ENCODE measurements at places on chromosomes 11 and 22. TPM values are rescaled to one million over a fixed set of nuclear protein-coding genes. Genes with fewer than 3 reads are reported as not detected.
A peak's percentile ranks its signal among the peaks of the same experiment; 100 is the strongest.

MMP27 gene
- total RNA-seq, result not detected

DNA sequence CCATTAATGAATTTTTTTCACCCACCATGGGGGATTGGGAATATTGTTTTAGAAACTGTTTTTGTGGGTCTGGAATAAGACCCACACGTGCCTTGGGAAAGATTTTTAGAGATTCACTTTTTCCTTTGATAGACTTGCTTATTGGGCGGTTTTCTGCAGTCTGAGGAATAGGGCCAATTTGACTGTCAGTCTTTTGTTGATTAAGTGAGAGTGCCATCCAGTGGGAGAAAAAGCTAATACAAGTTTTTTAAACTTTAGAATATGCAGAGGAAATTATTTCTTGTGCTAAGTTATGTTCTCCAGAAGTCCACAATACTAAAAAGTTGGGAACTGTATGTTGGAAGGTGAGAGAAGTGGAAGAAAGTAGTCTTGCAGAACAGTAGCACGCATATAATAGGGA, 56.1 kb downstream of the PRMT3 start:
- no peaks in the 10 kb centered on the region for H3K36me3 ChIP-seq
- H3K27me3 ChIP-seq, result no peaks in the 10 kb centered on the region
- no peak for DNase-seq
- H3K4me1 ChIP-seq, result peaks cover 1% of the 10 kb centered on the region
- no peak overlapping the region for H3K27ac ChIP-seq

DNA sequence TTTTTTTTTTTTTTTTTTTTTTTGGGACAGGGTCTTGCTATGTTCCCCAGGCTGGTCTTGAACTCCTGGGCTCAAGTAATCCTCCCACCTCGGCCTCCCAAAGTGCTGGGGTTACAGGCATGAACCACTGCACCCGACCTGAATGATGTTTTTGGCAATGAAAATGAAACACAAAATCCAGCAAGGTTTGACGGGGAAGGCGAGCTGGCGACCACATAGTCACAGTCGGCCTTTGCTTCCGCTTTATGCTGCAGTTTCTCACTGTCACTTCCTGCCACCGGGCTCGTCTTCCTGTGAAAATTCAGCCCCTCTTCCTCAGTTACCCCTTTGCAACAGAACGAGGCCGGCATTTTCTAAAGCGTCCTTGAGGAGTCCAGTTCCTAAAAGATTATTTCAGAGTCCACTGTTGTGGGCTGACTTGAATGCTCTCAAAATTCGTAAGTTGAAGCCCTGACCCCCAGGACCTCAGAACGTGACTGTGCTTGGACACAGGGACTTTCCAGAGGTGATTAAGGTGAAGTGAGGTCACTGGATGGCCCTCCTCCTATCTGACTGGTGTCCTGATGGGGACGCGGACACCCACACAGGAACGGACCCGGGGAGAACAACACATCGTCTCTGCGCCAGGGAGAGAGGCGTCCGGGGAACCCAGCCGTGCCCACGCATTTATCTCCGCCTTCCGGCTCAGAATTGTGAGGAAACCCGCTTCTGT, 2.9 kb upstream of the BID start:
- no peak overlapping the region for H3K27ac ChIP-seq
- no peaks in the 10 kb centered on the region for H3K36me3 ChIP-seq
- peaks cover 22% of the 10 kb centered on the region for H3K27me3 ChIP-seq
- peaks cover 10% of the 10 kb centered on the region for H3K4me1 ChIP-seq
- no peak overlapping the region for H3K4me3 ChIP-seq

DNA sequence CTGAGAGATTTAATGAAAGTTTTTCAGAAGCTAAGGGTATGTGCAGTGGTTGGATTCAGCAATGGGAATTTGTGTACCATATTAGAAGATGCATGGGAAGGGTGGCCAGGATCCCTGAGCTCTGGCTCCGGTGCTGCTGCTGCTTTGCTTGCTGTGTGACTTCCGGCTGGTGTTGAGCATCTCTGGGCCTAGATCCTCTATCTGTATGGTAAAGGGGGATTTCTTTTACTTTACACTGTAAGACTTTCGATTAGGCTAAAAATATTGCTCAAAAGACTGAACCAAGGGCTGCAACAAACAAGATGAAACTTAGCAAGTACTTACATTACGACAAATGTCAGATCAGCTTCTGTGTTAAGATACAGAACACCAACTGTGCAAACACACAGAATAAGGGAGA, 39.1 kb downstream of the XRRA1 start:
- H3K4me1 ChIP-seq, result no peaks in the 10 kb centered on the region
- H3K4me3 ChIP-seq, result no peak overlapping the region
- H3K27ac ChIP-seq, result no peak overlapping the region
- H3K36me3 ChIP-seq, result peaks cover 5% of the 10 kb centered on the region
- no peak for DNase-seq

- no peak for DNase-seq
- H3K27me3 ChIP-seq, result no peaks in the 10 kb centered on the region
- H3K4me1 ChIP-seq, result peaks cover 50% of the 10 kb centered on the region
- no peak overlapping the region for H3K4me3 ChIP-seq
- H3K36me3 ChIP-seq, result peaks cover 5% of the 10 kb centered on the region
Measured at GRCh38 chr11:57502376-57502775, 13.1 kb downstream of the SLC43A1 start.

GRCh38 chr22:37186228-37186996, 1.6 kb downstream of the C1QTNF6 start:
- H3K4me3 ChIP-seq, result peak overlapping the region; percentile 4
- H3K27me3 ChIP-seq, result peaks cover 2% of the 10 kb centered on the region
- H3K4me1 ChIP-seq, result peaks cover 35% of the 10 kb centered on the region

DNA sequence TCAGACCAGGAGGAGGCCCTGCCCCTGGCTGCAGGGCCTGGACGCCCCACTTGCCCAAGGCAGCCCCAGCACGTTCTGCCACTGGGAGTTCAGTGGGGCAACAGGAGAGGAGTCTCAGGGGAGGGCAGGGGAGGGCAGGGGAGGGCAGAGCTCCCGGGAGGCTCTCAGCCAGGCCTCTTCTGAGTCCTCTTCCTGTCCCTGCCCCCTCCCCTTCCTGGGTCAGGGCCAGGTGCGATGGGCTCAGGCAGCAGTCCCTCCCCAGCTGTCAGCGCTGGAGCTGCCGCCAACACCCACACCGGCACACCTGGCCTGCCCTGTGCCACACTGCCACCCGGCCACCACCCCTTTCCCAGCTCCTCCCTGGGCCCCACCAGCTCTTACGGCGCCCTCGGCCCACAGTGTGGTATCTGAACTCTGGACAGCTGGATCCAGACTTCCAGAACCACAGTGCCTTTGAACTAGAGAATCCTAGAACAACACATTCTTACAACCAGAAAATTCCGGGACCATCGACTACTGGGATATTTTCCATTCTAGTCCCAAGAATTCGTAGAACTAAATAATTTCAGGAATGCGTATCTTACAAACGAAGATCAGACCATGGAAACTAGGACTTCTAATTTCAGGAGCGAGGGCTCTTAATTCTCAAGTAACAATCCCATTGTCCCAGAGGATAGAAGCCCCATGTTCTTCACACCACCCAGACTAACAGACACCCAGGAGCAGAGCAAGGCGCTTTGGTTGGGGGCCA, 21.8 kb downstream of the RPL3 start:
- DNase-seq, result no peak
- no peaks in the 10 kb centered on the region for H3K36me3 ChIP-seq
- peaks cover 10% of the 10 kb centered on the region for H3K27me3 ChIP-seq
- H3K4me1 ChIP-seq, result peaks cover 32% of the 10 kb centered on the region
- H3K4me3 ChIP-seq, result no peak overlapping the region

DNA sequence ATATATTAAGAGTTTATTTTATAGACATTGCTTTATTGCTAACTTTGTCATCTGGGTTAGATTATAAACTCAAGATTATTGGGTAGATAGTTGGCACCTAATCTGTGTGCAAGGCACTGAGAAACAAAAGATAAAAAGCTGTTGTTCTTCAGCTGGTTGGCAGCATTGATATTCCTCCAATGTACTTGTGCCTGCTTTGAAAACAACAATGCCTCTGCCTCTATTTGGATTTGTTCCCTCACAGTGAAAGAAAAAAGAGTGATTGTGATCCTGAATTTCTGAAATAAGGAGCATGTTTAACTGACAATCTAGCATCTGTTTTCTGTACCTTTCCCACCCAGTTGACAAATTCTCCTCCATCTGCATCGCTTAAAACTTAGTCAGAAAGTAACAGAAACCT, 98.3 kb downstream of the TYR start:
- H3K4me1 ChIP-seq, result peaks cover 4% of the 10 kb centered on the region
- no peak for DNase-seq
- no peaks in the 10 kb centered on the region for H3K36me3 ChIP-seq
- no peak overlapping the region for H3K4me3 ChIP-seq
- H3K27me3 ChIP-seq, result no peaks in the 10 kb centered on the region
- H3K27ac ChIP-seq, result no peak overlapping the region

GRCh38 chr11:86369668-86370067, 5.0 kb upstream of the CCDC81 start:
- peaks cover 6% of the 10 kb centered on the region for H3K4me1 ChIP-seq
- DNase-seq, result no peak
- no peak overlapping the region for H3K4me3 ChIP-seq
- peaks cover under 1% of the 10 kb centered on the region for H3K27me3 ChIP-seq
- H3K36me3 ChIP-seq, result peaks cover 3% of the 10 kb centered on the region
- H3K27ac ChIP-seq, result no peak overlapping the region

DNA sequence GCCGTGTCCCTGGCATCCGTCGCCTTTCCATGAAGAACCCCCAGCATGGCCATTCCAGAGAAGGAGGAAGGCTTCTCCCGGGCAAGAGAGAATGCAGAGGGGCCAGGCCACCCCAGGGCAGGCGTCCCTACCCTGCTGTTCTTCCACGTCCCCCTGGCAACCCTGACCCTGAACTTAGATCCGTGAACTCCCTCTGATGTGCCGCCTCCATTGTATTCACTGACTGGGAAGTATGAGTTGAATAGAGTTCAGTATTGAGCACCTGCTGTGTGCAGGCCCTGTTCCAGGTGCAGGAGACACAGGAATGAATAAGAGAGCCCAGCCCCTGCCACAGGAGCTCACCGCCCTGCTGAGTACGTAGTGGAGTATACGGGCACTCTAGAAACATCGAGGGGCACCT, 29.1 kb upstream of the RELT start:
- H3K27ac ChIP-seq, result no peak overlapping the region
- no peaks in the 10 kb centered on the region for H3K27me3 ChIP-seq
- H3K4me3 ChIP-seq, result no peak overlapping the region
- peaks cover 5% of the 10 kb centered on the region for H3K36me3 ChIP-seq
- peaks cover 7% of the 10 kb centered on the region for H3K4me1 ChIP-seq
- DNase-seq, result no peak

- H3K27me3 ChIP-seq, result peaks cover 56% of the 10 kb centered on the region
- no peaks in the 10 kb centered on the region for H3K4me1 ChIP-seq
- peaks cover 2% of the 10 kb centered on the region for H3K36me3 ChIP-seq
- H3K27ac ChIP-seq, result peak overlapping the region; percentile 78
Measured at GRCh38 chr22:36856121-36856791, 4.5 kb upstream of the NCF4 start.

GRCh38 chr11:119055901-119056300, 1.1 kb downstream of the HYOU1 start:
- no peaks in the 10 kb centered on the region for H3K27me3 ChIP-seq
- H3K4me1 ChIP-seq, result peaks cover 20% of the 10 kb centered on the region
- H3K4me3 ChIP-seq, result peak overlapping the region; percentile 83
- H3K27ac ChIP-seq, result peak overlapping the region; percentile 88

FOLR1 gene
- 6.4 TPM for total RNA-seq

- DNase-seq, result no peak
- H3K27me3 ChIP-seq, result peaks cover 15% of the 10 kb centered on the region
- no peak overlapping the region for H3K4me3 ChIP-seq
Measured at GRCh38 chr22:30265823-30266444, 717 bp downstream of the OSM start.

DNA sequence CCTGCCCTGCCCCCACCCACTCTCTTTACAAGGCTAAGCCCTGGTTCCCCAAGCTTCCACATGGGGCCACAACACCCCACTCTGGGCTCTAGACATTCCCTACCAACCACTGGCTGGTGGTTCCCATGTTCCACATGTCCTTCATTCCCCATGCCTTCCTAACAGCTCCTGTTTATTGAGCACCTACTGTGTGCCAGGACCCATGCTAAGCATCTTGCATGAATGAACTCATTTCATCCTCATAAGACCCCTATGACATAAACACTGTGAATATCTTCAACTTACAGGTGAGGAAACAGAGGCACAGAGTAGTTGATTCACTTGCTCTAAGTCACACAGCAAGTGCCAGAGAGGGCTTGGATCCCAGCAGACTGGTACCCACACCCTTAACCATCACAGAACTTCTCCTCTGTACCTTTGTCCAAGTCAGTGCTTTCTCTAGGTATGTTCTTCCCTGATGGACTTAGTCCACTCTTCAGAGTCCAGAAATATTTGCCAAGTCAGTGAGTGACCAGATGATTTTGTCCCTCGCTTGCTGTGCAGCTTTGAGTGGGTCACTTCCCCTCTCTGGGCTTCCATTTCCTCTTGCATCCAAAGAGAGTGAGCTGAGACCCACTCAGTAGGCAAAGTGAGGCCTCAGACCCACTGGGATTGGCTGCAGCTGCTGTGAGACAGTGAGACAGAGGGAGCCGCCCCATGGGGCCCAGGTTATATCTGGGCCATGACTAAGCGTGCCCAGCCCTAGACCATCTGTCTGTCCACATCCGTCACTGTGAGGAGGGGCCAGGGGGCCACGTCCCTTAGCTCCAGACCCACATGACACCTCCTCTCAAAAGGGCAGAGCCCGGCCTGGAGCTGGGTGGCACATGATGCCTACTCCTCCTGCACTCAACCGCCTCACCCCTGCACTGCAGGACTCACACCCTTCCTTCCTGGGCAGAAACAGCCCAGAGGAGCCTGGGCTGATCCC, 132.4 kb downstream of the MN1 start:
- peaks cover 31% of the 10 kb centered on the region for H3K4me1 ChIP-seq
- peaks cover 3% of the 10 kb centered on the region for H3K36me3 ChIP-seq
- H3K27ac ChIP-seq, result peak overlapping the region; percentile 79
- no peak for DNase-seq
- no peak overlapping the region for H3K4me3 ChIP-seq

MOGAT2 gene
- not detected for total RNA-seq

- H3K27me3 ChIP-seq, result peaks cover 12% of the 10 kb centered on the region
- H3K27ac ChIP-seq, result no peak overlapping the region
- DNase-seq, result no peak
- no peaks in the 10 kb centered on the region for H3K36me3 ChIP-seq
Measured at GRCh38 chr22:22810471-22810870, 77.1 kb upstream of the IGLL5 start.

SMARCB1 gene
- total RNA-seq, result 195 TPM

LINC01488 gene
- total RNA-seq, result 1.4 TPM

- peak; percentile 47 for DNase-seq
- no peaks in the 10 kb centered on the region for H3K36me3 ChIP-seq
- H3K4me3 ChIP-seq, result no peak overlapping the region
- H3K27ac ChIP-seq, result no peak overlapping the region
Measured at GRCh38 chr11:44286268-44286880, 23.6 kb downstream of the ALX4 start.

DNA sequence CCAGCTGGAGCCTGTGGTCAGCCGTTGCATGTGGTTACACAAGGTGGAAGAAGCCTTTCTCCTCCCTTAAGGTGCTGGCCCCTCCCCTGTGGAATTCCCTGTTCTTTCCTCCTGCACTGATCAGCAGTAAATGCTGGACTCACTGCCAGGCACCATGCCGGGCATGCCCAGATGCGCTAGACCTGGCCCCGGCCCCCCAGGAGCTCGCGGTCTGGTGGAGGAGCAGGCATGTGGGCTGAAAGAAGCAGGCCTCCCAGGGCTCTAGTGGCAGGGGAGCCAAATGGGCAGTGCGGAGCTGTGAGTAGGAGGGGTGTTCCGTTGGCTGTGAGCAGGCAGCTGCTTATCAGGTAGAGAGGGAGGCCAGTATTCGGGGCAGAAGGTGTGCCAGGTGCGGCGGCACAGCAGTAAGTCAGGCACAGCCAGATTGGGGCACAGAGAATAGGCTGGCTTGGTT, 10.2 kb downstream of the DGKZ start:
- peak overlapping the region; percentile 92 for H3K27ac ChIP-seq
- no peak for DNase-seq
- H3K36me3 ChIP-seq, result no peaks in the 10 kb centered on the region
- H3K4me1 ChIP-seq, result peaks cover 14% of the 10 kb centered on the region
